Foreskin melanocyte (primary cell): ENCODE measurements at places on chromosomes 16 and 17.

DNA sequence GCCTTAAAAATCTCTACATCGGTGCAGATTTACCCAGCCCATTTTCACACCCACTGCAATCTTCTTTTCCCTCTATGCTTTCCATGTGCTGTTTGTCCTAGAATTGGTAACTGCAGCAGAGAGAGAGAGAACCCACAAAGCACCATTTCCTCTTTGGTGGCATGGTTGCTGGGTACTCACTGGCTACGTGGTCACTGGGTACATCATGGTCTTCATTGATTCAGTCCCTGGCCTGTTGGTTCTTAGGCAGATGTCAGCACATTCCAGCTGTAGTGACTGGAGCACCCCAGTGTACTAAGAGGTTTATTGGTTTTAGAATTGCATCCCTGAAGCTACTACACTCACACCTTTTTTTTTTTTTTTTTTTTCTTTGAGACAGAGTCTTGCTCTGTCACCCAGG lies 156.1 kb upstream of the CACNG5 start:
- DNase-seq: no peak

DNA sequence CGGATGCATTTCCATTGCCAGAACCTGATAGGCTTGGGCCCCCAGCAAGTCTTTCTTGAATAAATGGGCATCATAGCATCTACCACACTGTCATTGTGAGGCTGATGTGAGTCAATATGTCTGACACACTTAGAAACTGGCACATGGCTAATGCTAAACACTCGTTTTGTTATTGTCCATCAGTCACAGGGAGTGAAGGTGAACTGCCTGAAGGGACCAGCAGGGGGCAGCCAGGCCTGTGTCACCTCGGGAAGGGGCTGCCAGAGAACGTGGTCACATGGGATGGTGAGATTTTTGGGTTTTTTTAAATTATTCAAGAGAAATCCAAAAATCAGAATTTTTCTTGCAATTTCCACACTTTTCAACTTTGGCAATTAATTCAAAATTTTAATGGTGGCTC lies 831 bp upstream of the RCVRN start:
- DNase-seq: peak; percentile 30

DNA sequence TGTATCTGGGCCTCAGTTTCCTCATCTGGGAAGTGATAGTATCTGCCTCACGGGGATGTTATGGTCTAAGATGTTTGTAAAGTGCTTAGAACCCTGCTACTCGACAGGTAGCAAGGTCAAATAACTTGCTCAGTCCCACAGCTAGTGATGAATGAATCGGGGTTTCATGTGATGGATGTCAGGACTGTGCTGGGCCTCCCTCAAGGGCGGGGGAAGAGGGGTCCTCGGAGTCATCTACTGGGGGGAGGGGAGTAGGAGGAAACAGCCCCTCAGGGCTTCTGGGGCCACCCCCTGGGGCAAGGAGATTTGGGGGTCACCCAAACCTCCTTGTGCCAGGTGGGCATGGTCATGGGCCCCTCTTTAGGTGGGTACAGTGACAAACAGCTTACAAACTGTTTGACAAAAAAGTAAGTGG lies 732 bp downstream of the PNPO start:
- DNase-seq: no peak

DNA sequence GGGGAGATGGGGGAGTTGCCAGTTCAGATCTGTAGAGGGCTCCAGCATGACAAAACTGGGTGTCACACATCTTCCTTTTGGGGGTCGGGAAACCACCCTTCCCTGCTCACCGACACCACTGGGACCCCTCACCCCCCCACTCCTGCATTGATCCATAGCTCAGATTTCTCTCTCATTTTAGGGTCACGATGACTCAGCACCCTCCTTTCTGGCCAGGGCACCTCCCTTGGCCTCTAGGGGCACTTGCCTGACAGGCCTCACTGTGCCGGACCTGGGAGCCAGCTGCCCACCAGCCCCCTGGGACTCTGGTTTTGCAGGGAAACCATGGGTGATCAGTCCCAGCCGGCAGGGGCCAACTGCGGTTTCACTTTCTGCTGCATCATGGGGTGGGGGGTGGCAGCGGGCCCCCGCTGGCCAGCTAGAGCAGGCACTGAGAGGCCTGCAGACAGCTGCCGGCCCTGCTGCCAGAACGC lies 239.4 kb downstream of the MRTFB start:
- DNase-seq: no peak

GRCh38 chr16:10946308-10946707 lies 1.9 kb downstream of the CLEC16A start:
- no peak for DNase-seq

DNA sequence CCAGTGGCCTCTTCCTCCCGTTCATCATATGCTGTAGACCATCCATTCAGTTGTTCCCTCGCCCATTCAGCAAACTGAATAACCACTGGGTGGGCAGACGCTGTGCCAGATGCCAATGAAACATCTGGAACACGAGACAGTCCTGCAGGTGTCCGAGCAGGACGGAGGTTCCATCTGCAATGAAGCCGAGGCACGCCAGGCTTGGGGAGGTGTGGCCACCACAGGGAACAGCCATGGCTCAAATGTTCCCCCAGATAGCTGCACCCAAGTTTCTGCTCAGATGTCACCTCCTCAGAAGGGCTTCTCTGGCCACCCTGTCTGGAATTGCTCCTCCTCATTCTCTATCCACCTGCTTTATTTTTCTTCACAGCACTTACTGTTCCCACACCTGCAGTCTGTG lies 30.5 kb downstream of the UBE2O start:
- no peak for DNase-seq

- no peak for DNase-seq
Measured at GRCh38 chr17:74185571-74186185, 17.8 kb upstream of the RPL38 start.

- DNase-seq: no peak
Measured at GRCh38 chr17:78022425-78022824, 63.9 kb downstream of the TNRC6C start.

DNA sequence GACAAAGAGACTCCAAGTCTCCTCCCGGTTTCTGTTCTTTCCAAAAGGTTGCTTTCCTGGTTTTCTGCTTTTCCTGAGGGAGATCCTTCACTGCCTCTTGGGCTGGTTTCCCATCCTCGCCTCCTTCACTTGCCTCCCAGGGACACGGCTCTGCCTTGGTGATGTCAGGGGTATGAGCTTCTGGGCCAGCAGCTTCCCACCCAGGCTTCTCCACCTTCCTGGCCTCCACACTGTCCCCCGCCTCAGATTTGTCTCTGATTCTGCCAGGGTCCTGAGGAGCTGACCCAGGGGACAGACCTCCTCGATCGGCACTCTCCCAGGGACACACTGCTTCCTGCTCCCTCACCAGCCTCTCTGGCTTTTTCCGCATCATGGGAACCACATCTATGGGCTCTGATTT lies 14.5 kb downstream of the GPR179 start:
- DNase-seq: no peak

DNA sequence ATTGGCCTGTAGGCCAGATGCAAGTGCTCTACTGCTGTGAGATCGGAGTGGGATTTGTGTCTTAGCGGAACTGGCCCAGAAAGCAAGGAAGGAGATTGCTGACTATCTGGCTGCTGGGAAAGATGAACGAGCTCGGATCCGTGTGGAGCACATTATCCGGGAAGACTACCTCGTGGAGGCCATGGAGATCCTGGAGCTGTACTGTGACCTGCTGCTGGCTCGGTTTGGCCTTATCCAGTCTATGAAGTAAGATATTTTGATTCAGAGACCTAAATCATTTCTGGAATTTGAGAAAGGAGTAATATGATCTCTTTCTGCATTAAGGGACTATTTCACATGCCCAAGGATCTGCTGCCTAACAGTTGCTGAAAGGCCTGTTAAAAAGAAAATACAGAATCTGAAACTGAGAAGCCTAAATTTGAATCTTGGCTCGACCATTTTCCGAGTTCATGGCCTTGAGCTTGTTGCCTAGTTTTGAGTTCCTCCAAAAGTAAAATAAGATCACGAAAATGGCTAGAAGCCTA lies 21.1 kb downstream of the IST1 start:
- no peak for DNase-seq

- DNase-seq: no peak
Measured at GRCh38 chr17:524406-524950, 171.9 kb upstream of the RPH3AL start.

- no peak for DNase-seq
Measured at GRCh38 chr16:88747588-88748301, 37.3 kb downstream of the PIEZO1 start.

GRCh38 chr17:81386141-81386645 lies 9.1 kb upstream of the BAHCC1 start:
- DNase-seq: no peak

GRCh38 chr17:48299760-48300159 lies 130.3 kb downstream of the SKAP1 start:
- no peak for DNase-seq

GRCh38 chr17:18005496-18005895 lies 32.8 kb downstream of the DRC3 start:
- DNase-seq: no peak

DNA sequence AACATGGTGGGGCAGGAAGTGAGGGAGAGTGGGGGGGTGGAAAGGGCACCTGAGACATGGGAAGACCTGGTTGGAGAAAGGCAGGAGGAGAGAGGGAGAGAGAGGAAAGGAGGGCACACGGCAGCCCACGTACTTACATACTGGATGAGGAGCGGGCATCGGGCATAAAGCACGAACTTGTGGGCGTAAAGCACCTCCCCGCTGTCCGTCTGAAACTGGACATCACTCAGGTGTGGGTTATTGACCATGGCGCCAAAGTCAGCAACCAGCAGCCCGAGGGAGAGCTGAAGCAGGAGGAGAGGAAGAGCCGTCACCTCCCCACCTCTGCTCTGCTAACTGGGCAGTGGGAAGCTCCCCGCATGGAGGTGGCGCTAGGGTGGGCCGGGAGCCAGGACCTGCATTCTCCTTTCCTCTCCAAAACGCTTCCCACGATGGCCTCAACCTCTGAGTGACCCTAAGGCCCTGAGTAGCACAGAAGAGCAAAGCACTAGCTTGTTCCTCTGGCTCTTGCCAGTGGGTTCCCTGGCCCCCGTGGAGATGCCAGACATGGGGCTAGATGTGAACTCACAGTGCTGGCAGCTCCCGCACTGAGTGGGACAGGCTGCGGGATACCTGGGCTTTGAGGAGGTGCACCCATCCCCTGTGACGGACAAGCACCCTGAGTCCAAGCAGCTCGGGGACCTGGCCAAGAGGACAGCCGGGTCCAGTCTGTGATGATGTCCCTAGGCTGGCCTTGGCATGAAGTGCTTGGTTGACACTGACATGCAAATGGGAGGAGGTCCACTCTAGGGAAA lies 16.9 kb downstream of the SLX4 start:
- no peak for DNase-seq

DNA sequence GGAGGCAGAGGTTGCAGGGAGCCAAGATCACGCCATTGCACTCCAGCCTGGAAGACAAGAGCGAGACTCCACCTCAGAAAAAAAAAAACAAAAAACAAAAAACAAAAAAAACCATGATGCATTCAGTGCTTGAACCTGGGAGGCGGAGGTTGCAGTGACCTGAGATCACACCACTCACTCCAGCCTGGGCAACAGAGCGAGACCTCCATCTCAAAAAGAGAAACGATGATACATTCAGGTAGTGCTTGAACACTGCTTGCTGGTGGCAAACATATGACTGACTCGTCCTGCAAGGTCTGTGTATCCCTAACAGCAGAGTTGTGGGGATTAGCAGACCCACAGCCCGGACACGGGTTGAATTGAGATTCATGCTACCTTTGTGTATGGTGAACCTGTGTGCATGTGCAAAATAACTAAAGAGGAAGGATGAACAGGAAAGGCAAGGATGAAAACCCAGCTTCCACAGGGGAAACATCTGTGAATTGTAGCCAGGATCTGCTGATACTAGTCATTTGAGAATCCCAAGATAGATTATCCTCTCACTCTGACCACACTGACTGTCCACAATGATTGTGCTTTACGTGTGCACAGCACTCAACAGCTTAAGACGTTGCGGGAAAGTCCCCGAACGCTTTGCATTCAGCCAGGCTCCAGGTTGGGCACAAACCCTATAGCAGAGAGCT lies 52.4 kb upstream of the MRPS23 start:
- no peak for DNase-seq

- no peak for DNase-seq
Measured at GRCh38 chr16:22971346-22971924, 157.5 kb downstream of the HS3ST2 start.

GRCh38 chr16:24116989-24117388 lies 139.1 kb upstream of the CACNG3 start:
- DNase-seq: no peak

DNA sequence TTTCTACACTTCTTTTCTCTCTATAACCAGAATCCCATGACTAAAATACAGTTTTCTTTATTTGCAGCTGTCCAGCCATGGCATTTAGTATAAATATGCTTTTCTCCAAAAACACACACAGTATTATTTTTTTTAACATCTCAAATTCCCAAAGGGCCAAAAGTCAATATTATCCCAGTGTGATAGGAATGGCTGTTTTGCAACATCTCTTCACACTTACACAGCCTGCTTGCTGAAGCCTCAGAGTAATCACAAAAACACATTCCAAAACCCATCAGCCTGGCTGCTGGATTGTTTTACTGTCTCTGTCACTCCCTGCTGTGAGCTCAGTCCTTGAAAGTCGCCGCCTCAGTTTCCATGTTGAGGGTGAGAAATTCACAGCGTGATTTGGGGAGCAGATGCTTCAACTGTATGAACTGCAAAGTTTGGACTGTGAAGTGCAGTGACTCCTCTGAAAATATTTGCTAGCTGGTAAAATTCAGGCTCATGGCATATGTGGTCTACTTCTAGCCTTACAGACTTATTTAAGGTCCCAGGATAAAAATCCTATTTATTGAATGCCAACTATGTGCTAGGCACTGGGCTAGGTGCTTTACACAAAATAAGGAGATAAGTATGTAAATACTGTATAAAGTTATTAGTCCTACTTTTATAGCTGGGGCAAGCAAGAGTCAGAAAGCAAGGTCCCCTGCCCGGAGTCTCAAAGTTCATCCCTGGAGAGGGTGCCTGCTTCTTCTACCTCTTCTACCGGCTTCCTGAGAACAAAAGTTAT lies 116.5 kb downstream of the SOCS1 start:
- no peak for DNase-seq

DNA sequence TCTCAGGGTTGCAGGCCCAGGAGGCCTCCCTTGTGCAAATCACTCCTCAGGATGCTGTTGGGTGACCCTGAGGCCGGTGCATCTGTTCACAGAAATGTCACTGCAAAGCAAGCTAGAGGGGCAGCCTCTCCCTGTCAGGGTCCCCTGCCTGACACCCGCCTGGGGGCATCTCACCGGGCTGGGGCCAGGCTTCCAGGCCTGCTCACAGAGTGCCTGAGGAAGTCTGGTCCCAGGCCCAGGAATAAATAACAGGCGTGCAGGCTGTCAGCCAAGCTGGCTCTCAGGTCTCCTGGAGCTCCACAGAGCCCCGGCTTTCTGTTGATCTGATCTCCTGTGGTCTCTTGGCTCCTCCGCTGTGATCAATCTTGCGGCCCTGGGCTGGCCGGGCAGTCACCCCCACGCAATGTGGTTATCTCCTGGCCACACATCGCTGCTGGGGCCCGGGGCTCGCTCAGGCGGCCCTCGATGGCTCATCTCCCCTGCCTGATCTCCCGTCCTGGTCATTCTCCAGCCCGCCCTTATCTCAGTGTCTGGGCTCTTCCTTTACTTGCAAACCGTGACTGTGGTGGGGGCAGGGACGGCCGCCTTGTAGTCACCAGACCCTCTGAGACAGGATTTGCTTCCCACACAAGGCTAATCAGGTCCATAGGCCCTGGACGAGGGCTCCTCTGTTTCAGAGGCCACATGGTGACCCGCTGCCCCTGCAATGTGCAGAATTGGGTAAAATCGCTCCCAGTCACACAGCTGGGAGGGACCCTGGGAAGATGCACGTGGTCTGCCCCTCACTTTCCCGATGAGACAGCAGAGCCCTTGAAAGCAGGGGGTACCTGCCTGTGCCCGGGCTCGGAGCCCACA lies 231.2 kb upstream of the GSE1 start:
- no peak for DNase-seq
